Breast epithelium (tissue), 4 donors: ENCODE measurements at places on chromosomes 5 and 9. TPM values are rescaled to one million over a fixed set of nuclear protein-coding genes. Genes with fewer than 3 reads are reported as not detected.

CDC25C gene
- total RNA-seq: not detected

PCDHGA5 gene
- 8.8 TPM for total RNA-seq

CER1 gene
- total RNA-seq: not detected

PROB1 gene
- total RNA-seq: 0.32 TPM

CCIN gene
- not detected for total RNA-seq

C9orf50 gene
- total RNA-seq: 0.48 TPM

SARDH gene
- total RNA-seq: 1.0 TPM

SPINK13 gene
- total RNA-seq: not detected

SCAI gene
- 11.5 TPM for total RNA-seq

MOB3B gene
- 12.8 TPM for total RNA-seq

TTC39B gene
- total RNA-seq: 6.2 TPM

QRFP gene
- not detected for total RNA-seq

FGF10 gene
- 60.5 TPM for total RNA-seq

LAMC3 gene
- 2.1 TPM for total RNA-seq

IL9 gene
- not detected for total RNA-seq

MRPL22 gene
- total RNA-seq: 21.4 TPM

CARTPT gene
- not detected for total RNA-seq

IFNA13 gene
- total RNA-seq: not detected

ZNF189 gene
- 32.1 TPM for total RNA-seq

UBQLN1 gene
- total RNA-seq: 124 TPM

CTXN3 gene
- total RNA-seq: not detected

OCLN gene
- 35.7 TPM for total RNA-seq

ETF1 gene
- 95.4 TPM for total RNA-seq

NEURL1B gene
- 6.3 TPM for total RNA-seq

WNT8A gene
- total RNA-seq: not detected

PLEKHG4B gene
- total RNA-seq: 4.3 TPM

PRDM9 gene
- total RNA-seq: not detected

IFNA7 gene
- not detected for total RNA-seq

SLC22A5 gene
- total RNA-seq: 6.6 TPM

NIM1K gene
- total RNA-seq: 0.33 TPM

TAS2R1 gene
- not detected for total RNA-seq

DPM2 gene
- total RNA-seq: 10.6 TPM

IFNA21 gene
- not detected for total RNA-seq

SPATA31A7 gene
- not detected for total RNA-seq

TMEFF1 gene
- total RNA-seq: 0.32 TPM

IL13 gene
- 0.33 TPM for total RNA-seq

PCDHGA2 gene
- total RNA-seq: 6.2 TPM

ZDHHC11B gene
- total RNA-seq: 4.8 TPM

NR5A1 gene
- total RNA-seq: not detected
